ENCODE measurements at places on chromosomes 2 and 18.

DNA sequence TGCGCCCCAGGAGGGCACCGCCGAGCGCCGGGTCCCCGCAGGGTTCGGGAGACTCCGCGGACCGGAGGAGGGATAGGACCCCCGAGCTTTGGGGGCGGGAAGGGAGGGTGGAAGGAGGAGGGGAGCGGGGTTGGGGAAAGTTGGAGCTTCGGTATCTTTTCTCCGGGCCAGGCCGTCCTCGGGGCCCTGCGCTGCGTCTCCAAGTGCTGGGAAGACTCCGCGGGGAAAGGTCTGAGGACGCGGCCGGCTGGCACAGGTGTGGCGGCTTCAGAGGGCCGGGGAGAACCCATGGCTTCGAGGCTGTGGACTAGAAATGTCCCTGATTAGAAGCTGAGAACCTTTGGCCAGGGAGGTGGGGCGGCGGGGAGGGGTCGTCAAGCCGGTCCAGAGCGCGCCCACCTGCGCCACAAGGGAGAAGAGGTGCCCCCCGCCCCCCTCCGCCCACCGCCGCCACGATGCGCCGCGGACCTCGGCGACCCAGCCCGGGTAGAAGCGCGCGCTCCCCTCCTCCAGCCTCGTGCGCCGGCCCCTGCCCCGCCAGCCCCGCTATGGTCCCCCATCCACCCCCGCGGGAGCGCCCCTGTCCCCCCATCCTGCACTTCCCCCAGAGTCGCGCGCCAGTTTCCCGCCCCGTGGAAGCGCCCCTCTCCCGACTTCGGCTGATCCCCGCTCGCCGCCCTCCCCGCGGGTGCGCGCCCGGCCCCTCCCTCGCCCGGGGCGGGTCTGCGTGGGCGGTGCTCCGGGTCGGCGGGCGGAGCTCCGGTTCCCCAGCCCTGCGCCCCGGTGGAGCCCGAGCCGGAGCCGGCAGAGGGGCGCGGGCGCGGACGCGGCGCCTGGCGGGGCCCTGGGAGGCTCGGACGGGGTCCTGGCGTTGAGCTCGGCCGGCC lies at the start of gene SNTG2:
Gene SNTG2 (plus strand): TSS at position 770 of the 887 bp plus-strand sequence. CDS start 148 bp downstream, outside the sequence.
- DNase-seq = no peak

- DNase-seq = peak; percentile 28
Measured at GRCh38 chr2:24720310-24720709, 72.9 kb downstream of the PTRHD1 start.

- DNase-seq = no peak
Measured at GRCh38 chr2:111143107-111143842, 22.6 kb downstream of the BCL2L11 start.

DNA sequence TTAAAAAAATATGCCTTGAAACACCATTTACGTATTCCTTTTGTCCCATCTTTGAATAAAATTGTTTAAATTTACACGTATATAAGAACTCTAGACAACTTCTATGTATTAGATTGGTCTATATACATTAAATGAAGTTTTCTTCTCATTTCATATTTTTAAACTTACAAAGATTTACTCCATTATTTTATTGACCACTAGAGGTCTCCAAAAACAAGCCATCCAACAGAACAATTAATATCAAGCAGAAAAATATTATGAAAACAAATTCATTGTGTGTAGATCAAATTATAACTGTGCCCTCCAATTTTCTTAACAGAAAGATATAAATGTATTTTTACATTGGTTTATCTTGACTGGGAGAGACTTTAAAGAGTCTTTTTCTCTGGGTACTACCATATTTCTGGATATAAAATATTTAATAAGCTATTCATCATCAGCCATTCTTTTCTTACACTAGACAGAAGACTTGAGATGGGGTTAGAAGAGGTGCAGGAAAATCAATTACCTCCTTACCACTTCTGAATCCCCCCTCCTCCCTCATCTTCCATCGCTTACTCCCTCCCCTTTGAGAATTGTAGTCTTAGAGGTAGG lies 66.5 kb downstream of the DPP4 start:
- DNase-seq = no peak

DNA sequence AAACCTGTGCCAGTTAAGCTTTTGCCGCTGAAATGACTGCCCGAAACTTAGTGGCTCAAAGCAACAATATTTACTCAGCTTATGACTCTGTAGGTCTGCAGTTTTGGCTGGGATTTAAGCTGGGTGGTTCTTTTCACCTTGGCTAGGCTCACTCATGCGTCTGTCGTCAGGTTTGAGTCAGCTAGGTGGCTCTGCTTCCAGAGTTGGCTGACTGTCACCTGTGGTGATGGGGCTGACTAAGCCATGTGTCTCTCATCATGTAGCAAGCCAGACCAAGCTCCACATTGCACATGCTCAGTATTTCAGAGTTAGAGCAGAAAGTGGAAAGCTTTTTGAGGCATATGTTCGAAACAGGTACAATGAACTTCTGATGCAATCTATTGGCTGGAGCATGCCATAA lies 354.8 kb downstream of the MEIS1 start:
- DNase-seq = no peak

GRCh38 chr2:138293045-138293444 lies 208.5 kb upstream of the SPOPL start:
- DNase-seq = no peak

- no peak for DNase-seq
Measured at GRCh38 chr2:162480067-162480466, 136.1 kb downstream of the GCA start.

DNA sequence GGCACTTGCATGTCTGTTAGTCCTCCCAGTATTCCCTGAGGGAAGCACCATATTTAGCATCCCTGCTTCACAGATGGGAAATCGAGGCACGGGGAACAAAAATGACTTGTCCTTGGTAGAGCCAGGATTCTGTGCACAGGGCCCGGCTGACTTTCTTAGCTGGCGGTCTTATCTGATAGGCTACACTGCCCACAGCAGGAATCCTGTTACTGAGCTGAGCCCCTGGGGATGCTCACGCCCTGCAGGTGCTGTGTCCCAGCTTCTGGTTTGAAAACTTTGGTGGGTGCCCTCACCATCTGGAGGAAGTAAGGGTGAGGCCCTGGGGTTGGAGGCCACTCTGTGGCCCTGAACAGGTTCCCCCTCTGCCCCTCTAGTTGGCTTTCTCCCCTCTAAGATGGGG lies 68.4 kb upstream of the MCFD2 start:
- peak; percentile 46 for DNase-seq

DNA sequence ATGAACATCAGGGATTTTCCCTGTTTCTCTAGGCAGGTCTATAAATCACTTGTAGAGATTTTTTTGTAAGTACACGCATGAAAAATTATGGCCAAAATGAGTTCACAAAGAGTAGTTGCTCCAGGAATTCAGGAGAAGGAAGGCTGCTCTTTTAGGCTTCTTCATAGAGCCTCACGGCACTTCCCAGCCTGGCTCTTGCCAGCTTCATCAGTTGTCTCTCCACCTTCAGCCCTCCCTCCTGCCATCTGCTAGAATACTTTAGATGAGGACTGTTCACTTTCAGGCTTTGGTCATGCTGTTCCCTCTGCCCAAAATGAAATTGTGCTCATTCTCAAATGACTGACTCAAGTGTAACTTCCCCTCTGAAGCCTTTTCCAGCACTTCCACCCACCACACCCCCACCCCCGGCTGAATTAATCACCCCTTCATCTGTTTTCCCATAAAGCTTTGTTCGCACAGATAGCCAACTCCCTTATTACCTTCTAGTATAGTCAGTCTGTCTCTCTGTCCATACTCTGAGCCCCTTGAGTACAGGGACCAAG lies 1.8 kb upstream of the ABCA12 start:
- DNase-seq = no peak

DNA sequence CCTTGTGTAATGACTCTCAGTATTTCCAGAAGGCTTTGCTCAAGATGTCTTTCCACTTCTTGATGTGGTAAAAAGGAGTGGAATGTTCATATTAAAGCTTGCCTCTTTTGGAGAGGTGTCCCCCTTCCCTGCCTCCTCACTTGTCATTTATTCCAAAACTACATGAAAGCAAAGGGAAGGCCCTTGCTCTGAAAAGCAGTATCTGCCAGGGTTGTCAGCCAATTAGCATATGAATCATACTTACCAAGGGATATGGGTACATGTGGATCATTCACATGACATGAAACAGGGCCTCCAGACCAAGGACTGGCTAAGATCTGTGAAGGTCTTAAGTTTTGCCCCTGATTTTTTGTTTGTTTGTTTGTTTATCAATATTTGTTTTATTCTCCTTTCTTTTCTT lies 31.3 kb downstream of the ANXA4 start:
- no peak for DNase-seq

DNA sequence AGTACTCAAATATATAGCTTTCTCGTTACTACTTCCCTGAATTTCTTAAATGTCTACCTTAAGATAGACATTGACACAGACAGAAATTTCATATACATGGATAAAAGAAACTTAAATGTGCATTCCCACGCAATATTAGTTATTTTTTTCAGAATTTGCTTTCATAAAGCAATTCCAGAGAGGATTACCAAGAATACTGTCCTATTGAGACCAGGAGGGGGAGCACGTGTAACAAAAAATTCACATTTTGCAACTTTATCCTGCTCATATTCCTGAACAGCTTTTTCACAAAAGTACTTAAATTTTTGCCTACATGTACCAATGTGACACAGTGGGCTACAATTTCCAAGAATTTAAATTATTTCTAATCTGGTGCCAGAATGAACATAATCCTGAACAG lies 30.7 kb upstream of the ERCC3 start:
- no peak for DNase-seq

- no peak for DNase-seq
Measured at GRCh38 chr2:35978218-35978617, 377.4 kb upstream of the CRIM1 start.

DNA sequence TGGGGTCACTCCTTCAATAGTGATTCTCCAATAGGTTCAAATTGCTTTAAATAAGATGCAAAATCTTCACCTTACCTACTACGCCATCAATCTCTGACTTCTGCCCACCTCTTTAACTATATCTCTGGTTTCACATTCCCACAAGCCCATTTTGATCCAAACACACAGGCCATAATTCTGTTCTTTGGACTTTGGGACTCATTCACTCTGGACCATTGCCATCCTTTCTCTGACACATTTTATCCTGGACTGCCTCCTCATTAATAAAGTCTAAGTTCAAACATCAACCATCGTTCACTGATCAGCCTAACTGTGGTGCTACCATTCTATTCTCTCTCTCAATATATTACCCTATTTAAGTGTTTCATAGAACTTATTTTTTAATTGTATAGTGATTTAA lies 332.2 kb downstream of the GALNT13 start:
- DNase-seq = no peak

GRCh38 chr2:44951714-44952113 lies 10.2 kb downstream of the SIX3 start:
- DNase-seq = no peak

DNA sequence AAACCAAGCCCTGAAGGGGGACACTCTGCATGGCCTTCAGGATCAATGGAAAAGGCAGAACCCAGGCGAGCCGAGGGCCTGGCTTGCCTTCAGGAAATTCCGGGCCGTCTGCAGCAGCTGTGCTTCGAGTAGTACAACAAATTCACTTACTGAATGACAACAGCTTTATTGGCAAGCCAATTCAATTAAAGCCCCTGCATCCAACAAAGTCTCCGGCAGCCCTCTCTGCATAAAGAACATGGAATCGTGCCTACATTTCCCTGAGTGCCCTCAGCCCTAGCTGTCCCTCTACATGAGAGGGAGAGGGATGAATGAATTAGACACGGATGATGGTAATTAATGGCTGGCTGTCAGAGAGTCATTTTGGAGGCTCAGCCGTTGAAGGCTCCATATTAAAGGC lies 189.0 kb downstream of the BCL11A start:
- no peak for DNase-seq

DNA sequence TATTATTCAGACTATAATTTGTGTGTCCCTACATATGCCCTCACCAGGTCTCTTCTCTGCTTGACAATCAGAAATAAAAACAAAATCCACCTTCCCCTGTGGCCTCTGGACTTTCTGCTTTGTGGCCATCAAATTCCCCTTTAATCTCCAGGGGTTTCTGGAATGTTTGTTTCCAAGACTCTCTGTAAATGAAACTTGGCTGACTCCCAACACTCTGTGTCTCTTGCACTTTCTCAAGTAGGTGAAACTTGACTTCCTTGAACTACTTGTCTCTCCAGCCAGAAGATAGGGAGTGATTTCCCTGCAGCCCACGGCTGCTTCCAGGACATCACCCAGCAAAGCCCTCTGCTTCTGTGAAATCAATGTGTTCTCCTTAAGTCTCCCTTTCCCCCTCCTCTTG lies 54.1 kb upstream of the AQP4 start:
- no peak for DNase-seq

DNA sequence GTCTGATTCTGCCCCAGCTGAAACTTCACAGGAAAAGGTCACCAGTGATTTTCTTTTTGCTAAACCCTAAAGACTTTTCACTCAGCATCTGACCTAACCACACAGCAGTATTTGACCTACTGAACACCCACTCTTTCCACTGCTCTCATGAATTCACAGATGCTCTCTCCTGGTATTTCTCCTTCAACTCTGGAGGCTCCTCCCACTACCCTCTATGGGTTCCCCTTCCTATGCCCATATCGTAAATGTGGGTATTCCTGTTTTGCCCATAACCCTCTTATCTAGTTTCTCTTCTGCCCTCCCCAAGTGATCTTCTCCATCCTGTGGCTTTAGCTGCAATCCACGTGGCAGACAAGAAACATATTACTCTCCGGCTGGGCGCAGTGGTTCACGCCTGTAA lies 7.6 kb downstream of the PLEKHM3 start:
- DNase-seq = no peak

DNA sequence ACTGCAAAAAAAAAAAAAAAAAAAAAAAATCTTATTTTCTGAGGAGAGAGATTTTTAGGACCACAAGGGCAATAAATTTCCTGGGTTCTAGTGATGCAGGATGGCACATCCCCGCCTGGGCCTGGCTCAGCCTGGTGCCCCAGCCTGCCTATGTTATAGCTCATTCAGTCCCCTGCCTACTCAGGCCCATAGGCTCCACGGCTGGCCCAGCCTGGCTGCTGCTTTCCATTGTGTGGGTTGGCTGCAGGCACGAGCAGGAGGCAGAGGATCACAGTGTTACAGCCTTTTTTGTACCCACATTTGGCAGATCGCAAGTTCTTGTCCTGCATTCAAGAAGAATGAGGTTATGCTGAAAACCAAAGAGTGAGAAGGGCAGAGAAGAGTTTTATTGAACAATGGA lies 2.8 kb upstream of the SULT6B1 start:
- no peak for DNase-seq

- DNase-seq = peak; percentile 69
Measured at GRCh38 chr2:54560146-54560881, 104.2 kb downstream of the SPTBN1 start.

GRCh38 chr2:945104-945503 lies 5.5 kb upstream of the SNTG2 start:
- no peak for DNase-seq

- no peak for DNase-seq
Measured at GRCh38 chr2:18378020-18378653, 182.3 kb downstream of the RDH14 start.

Data from GM06990 (cell line).